Heart right ventricle (tissue), 16 donors: ENCODE measurements at places on chromosomes 16 and 17. TPM values are rescaled to one million over a fixed set of nuclear protein-coding genes. Genes with fewer than 3 reads are reported as not detected.

LRRC3C gene
- not detected for total RNA-seq

GRCh38 chr16:85430523-85431421, 182.3 kb upstream of the GSE1 start:
- H3K4me1 ChIP-seq = no peaks in the 10 kb centered on the region
- H3K4me3 ChIP-seq = no peak overlapping the region
- DNase-seq = no peak
- no peaks in the 10 kb centered on the region for H3K27me3 ChIP-seq
- H3K27ac ChIP-seq = no peak overlapping the region
- H3K36me3 ChIP-seq = no peaks in the 10 kb centered on the region

- H3K4me3 ChIP-seq = no peak overlapping the region
- no peaks in the 10 kb centered on the region for H3K36me3 ChIP-seq
- H3K4me1 ChIP-seq = no peaks in the 10 kb centered on the region
- H3K27me3 ChIP-seq = no peaks in the 10 kb centered on the region
Observed at GRCh38 chr17:70655176-70655958, 486.0 kb downstream of the KCNJ2 start.

GRCh38 chr16:10343124-10343760, 42.6 kb upstream of the ATF7IP2 start:
- H3K27me3 ChIP-seq = no peaks in the 10 kb centered on the region
- no peaks in the 10 kb centered on the region for H3K4me1 ChIP-seq
- no peak overlapping the region for H3K4me3 ChIP-seq
- DNase-seq = no peak
- H3K36me3 ChIP-seq = no peaks in the 10 kb centered on the region

UBE2O gene
- total RNA-seq = 38.2 TPM

DNA sequence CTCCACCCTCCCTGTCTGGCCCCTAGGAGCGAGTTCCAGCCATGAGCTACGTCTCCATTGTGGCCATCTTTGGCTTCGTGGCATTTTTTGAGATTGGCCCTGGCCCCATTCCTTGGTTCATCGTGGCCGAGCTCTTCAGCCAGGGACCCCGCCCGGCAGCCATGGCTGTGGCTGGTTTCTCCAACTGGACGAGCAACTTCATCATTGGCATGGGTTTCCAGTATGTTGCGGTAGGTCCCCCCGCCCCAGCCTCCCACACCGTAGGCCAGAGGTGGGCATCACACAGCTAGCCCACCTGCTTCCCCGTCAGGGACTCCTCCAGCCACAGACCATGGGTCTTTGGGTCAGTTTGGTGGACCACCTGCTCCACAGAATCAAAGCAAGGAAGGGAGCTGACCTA, 4.2 kb downstream of the SLC2A4 start:
- H3K4me3 ChIP-seq = no peak overlapping the region
- peaks cover 22% of the 10 kb centered on the region for H3K27me3 ChIP-seq
- H3K36me3 ChIP-seq = peaks cover 7% of the 10 kb centered on the region
- peaks cover 17% of the 10 kb centered on the region for H3K4me1 ChIP-seq
- no peak for DNase-seq

RASL10B gene
- total RNA-seq = 12.9 TPM

DNA sequence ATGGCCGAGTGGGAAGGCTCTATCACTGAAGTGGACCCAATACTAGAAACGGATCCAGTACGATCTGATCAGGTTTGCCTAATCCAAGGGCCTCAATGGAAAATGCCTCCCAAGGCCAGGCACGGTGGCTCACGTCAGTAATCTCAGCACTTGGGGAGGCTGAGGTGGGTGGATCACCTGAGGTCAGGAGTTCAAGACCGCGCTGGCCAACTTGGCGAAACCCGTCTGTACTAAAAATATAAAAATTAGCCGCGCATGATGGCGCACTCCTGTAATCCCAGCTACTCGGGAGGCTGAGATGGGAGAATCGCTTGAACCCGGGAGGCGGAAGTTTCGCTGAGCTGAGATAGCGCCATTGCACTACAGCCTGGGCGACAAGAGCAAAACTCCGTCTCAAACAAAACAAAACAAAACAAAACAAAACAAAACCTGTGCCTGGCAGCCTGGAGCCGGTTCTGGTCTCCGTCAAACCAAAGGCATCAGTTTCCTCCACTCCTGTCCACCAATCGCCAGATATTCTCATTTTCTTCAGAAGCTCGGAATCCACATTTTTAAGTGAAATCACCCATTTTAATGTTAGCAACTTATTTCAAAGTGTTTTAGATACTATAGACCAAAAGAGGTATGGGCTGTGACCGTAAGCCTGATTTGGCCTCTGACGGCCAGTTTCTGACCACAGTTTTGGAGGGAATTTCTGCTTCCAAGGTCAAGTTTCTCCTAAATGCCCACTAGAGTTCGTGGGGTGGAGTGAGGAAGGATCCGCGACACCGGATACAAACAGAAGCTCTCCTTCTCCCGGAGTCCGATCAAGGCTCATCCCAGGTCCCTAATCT, 664 bp downstream of the NQO1 start:
- peaks cover 12% of the 10 kb centered on the region for H3K4me1 ChIP-seq
- peak overlapping the region; percentile 59 for H3K4me3 ChIP-seq
- H3K36me3 ChIP-seq = no peaks in the 10 kb centered on the region
- H3K27ac ChIP-seq = peak overlapping the region; percentile 87

- no peaks in the 10 kb centered on the region for H3K4me1 ChIP-seq
- H3K27me3 ChIP-seq = no peaks in the 10 kb centered on the region
- H3K27ac ChIP-seq = no peak overlapping the region
- no peaks in the 10 kb centered on the region for H3K36me3 ChIP-seq
- DNase-seq = no peak
- no peak overlapping the region for H3K4me3 ChIP-seq
Observed at GRCh38 chr17:789160-789840, 7.1 kb downstream of the MRM3 start.

NAGS gene
- 0.57 TPM for total RNA-seq

DNA sequence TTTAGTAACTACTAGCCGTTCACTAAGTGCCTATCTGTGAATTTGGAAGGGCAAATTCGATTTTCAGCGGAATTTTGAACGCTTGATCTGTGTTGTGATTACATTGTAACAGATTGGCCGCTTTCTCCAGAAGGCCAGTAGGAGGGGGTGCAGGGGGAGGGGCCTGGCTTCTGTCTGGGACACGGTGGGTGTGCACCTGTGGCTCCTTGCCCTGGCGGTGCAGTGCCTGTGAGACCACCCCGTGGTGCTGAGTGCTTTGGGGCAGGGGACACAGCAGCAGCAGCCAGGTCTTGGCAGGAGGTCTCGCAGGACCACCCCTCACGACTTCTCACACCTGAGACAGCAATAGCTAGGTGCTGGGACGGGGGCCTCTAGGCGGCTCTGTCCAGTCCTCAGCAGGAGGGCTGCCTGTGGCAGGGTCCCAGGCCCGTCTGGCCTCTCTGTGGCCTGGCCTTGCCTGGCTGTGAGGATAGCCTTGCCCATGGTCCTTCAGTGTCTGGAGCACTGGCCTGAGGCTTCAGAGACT, 1.8 kb downstream of the UBE2I start:
- peak overlapping the region; percentile 99 for H3K27ac ChIP-seq
- H3K4me1 ChIP-seq = peaks cover 38% of the 10 kb centered on the region
- no peaks in the 10 kb centered on the region for H3K27me3 ChIP-seq
- H3K36me3 ChIP-seq = peaks cover 16% of the 10 kb centered on the region
- H3K4me3 ChIP-seq = peak overlapping the region; percentile 88

- no peaks in the 10 kb centered on the region for H3K27me3 ChIP-seq
- H3K4me1 ChIP-seq = peaks cover 41% of the 10 kb centered on the region
Observed at GRCh38 chr17:77115510-77115909, 25.3 kb upstream of the SEC14L1 start.

LUC7L3 gene
- 44.2 TPM for total RNA-seq

TBC1D3E gene
- total RNA-seq = not detected

DNA sequence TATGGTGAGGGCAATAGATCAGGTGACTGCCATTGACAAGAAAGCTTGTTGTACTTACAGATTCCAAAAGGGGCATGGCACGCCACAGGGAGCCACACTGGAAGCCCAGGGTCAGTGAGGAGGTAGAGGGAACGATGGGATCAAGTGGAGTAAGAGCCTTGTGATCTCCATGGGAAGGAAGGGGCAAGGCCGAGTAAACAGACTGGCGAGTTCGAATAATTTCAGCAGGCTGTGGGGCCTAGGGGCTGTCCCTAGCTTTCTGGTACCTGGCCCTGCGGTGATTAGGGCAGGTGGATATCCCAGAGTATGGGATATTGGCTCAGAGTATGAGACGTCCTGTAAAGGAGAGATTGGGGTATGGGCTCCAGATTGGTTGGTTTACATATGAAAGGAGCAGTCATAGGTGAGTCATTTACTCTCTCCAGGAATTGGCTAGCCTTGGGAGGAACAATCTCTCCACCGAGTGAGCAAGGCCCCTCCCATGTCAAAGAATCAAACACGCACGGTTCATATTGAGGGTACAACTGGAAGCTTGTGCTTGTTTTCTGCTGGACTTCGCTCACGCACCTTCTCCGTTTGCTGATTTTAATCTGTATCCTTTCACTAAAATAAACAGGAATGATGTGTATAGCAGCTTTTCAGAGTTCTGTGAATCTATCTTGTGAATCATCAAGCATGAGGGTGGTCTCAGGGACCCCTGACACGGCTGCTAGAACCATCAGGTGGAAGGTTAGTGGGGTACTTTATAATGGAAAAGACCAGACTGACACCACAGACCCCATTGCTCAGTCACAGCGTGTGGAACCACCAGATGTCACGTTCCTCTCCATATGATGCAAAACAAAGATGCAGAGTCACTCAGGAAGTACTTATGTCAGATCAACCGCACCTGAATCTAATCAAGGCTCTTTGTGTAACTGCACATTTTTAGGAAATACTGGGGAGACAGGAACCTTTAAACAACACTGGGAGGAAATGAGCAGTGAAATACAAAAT, 27.9 kb downstream of the GABARAPL2 start:
- peak overlapping the region; percentile 64 for H3K27ac ChIP-seq
- no peaks in the 10 kb centered on the region for H3K36me3 ChIP-seq
- H3K4me3 ChIP-seq = no peak overlapping the region
- peaks cover 53% of the 10 kb centered on the region for H3K4me1 ChIP-seq
- DNase-seq = no peak

- no peak for DNase-seq
- peak overlapping the region; percentile 86 for H3K27ac ChIP-seq
- peak overlapping the region; percentile 96 for H3K4me3 ChIP-seq
Observed at GRCh38 chr16:89687092-89687940, 827 bp downstream of the CDK10 start.

DNA sequence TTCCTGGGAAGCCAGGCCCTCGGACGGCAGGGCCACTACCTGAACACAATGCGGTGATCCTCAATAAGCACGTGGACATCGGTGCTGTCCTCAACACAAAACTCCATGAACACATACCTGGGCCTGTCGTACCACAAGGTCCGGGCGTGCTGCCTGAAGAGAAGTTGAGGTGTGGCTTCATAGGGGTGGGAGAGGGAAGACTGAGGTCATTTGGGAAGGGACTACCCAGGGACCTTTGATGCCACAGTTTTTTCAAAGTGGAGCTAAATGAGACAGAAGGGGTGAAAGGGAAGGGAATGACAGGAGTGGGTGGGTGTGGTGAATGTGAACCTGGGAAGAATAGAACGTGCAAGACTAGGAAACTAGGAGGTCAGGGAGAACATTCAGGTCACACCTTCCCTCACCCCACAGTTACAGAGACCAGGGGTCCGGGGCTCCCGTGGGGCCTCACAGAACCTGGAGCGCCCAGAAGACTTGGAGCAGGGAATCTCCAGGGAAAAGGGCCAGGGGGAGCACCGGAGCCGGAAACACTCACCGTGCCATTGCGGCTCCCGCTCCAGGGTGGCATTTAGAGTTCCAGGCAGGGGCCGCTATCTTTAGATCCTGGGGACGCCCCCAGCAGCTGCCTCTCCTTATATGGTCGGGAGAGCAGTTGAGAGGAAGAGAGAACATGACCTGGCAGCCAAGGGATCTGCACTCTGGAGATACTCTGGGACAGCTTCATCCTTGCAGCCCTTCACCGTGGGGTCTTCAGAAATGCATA, at the start of gene PTGES3L:
Gene PTGES3L (minus strand): TSS at position 570 of the 763 bp plus-strand sequence. CDS start 27 bp downstream, at position 543.
- peaks cover 33% of the 10 kb centered on the region for H3K4me1 ChIP-seq
- H3K27me3 ChIP-seq = no peaks in the 10 kb centered on the region
- H3K27ac ChIP-seq = peak within 1 kb of the TSS; percentile 78
- no peaks in the 10 kb centered on the region for H3K36me3 ChIP-seq
- H3K4me3 ChIP-seq = peak within 1 kb of the TSS; percentile 94

SYT17 gene
- 0.42 TPM for total RNA-seq

NPIPA3 gene
- total RNA-seq = 0.42 TPM

DNA sequence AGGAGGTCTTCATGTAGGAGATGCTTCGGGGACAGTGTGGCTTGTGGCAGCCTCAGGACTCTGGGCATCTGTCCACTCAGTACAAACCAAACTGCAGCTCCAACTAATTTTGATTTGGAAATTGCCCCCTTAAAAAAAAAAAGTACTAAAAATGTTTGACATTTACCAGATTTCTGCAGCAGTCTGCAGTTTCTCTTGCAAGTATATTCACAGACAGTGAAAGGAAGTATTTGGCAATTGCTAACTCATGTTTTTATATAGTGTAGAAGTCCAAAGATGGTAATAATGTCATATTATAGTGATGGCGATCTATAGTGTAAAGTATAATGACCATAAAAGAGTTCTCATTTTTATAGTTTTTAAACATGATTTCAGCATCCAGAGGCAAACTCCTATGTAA, 218.6 kb downstream of the PRKCA start:
- H3K27ac ChIP-seq = no peak overlapping the region
- DNase-seq = no peak
- peaks cover 10% of the 10 kb centered on the region for H3K4me1 ChIP-seq
- no peak overlapping the region for H3K4me3 ChIP-seq
- H3K27me3 ChIP-seq = no peaks in the 10 kb centered on the region

QRICH2 gene
- total RNA-seq = 0.98 TPM

DNA sequence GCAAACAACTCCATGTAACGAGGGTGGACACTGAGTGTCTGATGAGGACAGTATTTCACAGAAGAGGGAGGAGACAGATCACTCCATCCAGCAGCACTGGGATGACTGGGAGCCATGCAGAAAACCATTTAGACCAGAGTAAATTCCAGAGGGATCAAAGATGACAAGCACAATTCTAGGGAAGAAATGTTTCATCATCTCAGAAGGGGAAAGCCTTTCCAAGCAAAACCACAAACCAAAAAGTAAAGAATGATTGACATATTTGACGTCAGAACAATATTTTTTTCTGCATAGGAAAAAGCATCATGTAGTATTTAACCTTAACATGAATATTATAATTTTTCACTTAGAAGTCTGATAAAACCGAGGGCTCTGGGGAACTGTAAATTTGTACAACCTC, 4.8 kb downstream of the DNASE1 start:
- H3K27ac ChIP-seq = no peak overlapping the region
- H3K27me3 ChIP-seq = no peaks in the 10 kb centered on the region
- no peak overlapping the region for H3K4me3 ChIP-seq
- no peak for DNase-seq
- H3K36me3 ChIP-seq = peaks cover 88% of the 10 kb centered on the region

ZNF205 gene
- total RNA-seq = 9.0 TPM

CLDN6 gene
- total RNA-seq = not detected

- H3K36me3 ChIP-seq = no peaks in the 10 kb centered on the region
- DNase-seq = no peak
- H3K27ac ChIP-seq = no peak overlapping the region
- H3K4me1 ChIP-seq = no peaks in the 10 kb centered on the region
Observed at GRCh38 chr16:65876056-65876408, 490.5 kb upstream of the CDH5 start.

CES5A gene
- not detected for total RNA-seq

GRCh38 chr17:33021731-33022408, 30.2 kb downstream of the SPACA3 start:
- peaks cover 13% of the 10 kb centered on the region for H3K27me3 ChIP-seq
- no peaks in the 10 kb centered on the region for H3K36me3 ChIP-seq
- DNase-seq = no peak

NOG gene
- 0.15 TPM for total RNA-seq
